Fibroblast of skin of scalp (primary cell): ENCODE measurements at places on chromosomes 3 and 15.

DNA sequence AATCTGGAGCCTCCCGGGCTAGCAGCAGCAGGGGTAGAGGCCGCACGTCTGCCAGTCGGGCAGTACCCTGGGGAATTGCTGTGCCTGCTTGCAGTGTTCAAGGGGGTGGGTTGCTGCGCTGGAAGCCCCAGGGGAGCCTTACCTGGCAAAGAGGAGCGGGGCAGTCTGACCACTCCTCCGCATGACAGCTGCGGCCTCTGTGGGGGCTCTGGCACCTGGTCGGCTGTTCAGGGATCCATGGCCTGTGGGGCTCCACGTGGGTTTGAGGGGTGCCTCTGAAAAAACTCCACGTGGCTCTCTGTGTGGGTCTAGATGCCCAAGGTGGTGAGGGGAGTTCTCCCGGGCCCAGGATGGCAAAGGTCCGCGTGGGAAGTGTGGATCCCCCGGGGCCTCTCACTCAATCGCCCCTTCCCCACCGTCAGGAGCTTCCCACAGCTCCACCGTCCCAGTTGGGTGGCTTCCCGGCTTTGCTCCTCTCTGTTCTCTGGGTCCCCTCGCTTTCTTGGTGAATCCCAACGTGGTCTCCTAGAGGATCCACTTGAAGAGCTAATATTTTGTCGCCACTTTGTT, 184.5 kb downstream of the EFHB start:
- no peak for DNase-seq

DNA sequence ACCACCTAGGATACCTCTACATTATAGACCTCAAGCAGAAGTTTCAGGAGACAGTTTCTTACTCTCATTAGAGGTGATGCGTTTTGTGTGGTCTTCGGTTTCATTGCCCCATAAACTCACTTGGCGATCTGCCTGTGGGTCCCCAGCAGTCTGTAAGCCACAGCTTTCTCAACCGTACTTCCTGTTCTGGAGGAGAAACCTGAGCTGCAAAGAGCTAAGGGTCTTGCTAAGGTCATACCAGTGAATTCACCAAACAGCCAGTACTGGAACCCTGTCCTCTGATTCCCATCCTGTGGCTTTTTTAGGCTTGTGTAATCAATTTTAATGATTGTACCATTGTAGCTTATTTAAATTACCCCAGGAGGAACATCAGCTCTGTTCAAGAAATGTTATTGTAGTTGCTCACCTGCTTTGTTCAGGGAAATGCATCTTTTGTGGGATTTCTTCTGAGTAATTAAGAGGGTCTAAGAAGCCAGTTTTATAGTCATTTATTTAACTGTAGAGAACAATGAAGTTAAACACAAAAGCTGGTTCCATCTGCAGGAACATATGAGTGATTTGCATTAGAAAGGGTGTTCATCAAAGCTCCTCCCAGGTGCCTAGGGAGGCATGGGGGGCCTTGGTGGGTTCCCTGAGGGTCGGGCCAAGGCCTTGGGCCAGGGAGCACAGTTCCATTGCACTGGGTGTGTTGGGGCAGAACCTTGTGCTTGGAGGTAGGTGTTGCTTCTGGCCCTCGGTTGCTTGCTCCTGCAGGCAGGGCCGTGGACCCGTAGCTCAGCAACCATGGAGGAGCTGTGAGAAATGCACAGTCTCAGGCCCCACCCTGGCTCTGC, 69.6 kb downstream of the APBA2 start:
- DNase-seq: peak; percentile 27

DNA sequence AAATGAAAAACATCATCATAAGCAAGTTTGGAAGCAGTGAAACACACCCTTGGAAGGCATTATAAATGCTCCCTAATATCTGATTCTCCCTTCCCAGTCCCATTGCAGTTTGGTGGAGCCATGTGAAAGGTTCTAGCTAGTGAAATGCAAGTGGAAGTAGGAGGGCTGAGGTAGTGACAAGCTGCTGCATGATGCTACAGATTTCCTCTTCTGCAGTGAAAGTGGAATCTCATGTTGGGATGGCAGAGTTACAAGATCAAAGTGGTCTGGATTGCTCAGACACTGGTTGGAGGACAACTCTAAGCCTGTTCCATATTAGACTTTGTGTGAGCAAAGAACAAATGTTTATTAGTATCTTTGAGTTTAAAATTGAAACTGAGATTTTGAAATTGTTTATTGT, 3.3 kb upstream of the PDCD6IP start:
- no peak for DNase-seq

DNA sequence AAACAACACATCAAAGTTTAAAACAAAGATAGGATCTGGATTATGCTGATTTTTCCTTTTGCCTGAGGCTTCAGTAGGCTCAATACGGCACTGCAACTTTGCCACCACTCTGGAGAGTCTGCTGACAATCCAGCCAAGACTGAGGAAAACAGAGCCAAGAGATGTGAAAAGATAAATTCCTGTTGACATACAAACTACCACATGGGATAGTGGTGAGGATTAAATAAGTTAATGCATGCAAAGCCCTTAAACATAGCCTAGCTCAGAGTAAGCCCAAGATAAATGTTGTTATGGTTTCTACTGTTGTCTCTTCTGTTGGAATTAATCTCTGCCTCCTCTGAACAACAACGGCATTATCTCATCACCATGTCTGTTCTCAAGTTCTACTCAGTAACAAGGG, 245.9 kb upstream of the LMCD1 start:
- DNase-seq: no peak

DNA sequence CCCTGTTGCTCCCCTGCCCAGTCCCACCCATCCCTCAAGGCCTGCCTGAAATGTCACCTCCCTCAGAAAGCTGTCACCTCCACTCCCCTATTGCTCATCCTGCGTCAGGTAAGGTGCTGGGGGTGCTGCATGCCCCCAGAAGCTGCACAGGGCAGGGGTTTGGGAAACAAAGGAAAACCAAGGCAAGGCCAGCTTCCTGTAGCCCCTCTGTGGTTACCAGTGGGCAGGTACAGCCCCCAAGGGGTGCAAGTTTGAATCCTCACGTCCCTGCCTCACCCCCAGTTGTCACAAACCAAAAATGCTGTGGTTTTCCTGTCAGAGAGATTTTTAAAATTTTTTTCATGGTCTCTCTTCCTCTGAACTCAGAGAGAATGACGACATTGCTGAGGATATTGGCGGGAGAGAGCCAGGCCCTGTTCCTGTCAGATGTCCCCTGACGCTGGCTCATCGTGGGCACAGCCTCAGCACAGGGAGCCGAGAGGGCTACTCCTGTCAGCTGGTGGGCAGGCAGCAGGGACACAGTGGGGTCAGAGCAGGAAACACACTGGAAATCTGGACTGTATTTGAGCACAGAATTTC, 27.0 kb downstream of the PSTPIP1 start:
- peak; percentile 83 for DNase-seq

DNA sequence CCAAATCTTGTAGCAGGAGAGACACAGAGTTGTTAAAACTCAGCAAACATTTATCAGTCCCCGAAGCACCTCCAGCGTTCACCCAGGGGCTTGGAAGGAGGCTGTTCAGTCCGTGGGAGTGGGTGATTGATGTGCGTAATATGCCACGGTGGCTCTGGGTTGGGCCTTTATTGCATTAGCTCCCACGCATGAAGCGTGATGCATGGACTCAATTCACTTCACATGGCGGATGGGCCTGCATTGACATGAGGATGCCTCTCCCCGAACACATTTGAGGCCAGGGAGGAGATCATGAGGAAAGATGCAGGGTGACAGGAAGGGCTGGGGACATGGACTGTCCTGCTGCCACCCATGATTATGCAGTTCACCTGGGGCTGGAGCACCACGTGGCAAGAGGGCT, 126.5 kb downstream of the FAM43A start:
- DNase-seq: no peak

GRCh38 chr3:194522579-194523046, 35.8 kb upstream of the ATP13A3 start:
- peak; percentile 71 for DNase-seq

GRCh38 chr3:126827121-126827520, 123.1 kb downstream of the CHCHD6 start:
- DNase-seq: no peak

DNA sequence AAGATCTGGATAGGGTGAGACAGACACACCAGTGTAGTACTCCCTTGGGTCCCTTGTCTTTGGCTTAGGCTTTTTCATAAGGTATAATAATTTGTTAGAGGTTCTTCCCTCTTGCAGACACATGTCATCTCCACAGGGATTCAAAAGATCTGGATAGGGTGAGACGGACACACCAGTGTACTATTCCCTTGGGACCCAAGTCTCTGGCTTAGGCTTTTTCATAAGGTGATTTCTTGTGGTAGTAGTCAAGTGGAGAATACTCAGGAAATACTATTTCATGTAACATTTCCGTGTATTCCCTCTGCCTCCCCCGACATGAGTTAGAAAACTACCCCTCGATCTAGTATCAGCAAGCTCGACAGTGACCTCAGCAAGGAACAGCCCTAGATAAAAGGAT, 954 bp upstream of the MAPKBP1 start:
- DNase-seq: peak; percentile 9

DNA sequence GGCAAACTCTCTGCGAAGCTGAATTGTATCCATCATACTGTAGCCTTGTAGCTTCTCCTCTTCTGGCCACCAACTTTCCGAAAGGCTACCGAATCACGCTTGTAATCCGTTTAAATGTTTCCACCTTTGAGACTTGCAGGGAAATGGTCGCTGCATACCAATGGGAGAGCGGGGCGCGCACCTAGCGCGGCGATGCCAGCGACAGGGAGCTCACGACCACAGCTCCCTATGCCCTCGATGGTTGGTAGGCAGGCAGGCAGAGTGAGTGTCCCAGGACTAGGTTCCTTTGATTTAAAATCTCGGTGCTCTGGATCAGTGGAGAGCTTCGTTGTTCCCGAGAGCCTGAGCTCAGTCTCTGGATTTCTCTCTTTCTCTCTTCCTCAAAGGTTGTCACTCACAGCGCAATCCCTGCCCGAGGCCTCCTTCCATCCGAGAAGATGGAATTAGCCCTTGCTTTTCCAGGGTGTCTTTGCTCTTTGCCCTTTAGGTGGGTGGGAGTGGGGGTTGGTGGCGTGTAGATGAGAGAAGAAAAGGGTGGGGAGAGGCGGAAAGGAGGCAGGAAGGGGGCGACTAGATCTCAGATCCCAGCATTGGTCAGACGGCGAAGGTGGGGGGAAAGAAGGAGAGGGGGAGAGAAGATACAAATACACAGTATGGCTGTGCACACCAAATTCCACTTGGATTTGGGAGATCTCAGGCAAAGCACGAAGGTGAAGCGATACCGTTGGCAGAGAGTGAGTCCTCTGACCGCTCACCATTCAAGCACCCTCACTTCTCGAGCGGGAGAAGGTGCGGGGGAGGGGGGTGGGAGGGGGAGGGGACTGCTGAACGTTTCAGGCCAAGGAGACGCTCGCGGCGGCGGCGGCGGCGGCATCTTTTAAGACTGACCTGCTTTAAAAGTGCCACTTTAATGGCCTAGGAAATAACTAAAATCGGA, at the start of gene SLITRK3:
Gene SLITRK3, minus strand, starts transcription at position 745 of the 937 bp plus-strand sequence. CDS start 5,554 bp downstream, outside the sequence.
- no peak for DNase-seq

DNA sequence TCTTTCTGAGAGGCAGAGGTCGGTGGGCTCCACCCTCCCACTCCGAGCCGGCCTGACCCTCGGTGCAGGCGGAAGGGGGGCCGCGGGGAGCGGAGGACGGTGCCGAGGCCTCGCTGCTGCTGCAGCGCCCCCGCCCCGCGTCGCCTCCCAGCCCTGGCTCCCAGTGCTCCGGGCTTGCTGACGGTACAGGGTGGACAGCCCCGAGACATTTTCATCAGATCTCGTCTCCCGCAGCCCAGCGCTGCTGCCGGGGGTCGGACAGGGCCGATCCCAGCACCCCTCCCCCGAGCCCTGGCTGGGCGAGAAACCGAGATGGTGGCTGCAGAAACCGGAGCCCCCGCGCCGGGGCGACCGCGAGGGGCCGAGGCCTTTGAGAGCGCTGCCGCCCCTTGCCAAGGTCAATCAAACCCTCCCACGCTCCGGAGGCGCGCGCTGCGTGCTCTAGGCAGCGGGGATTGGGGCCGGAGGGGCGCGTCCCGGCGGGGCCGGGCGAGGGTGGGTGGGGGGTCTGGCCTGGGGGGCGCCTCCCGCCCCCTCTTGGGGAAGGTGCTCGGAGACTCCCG, 42.5 kb downstream of the EPHB3 start:
- DNase-seq: no peak

DNA sequence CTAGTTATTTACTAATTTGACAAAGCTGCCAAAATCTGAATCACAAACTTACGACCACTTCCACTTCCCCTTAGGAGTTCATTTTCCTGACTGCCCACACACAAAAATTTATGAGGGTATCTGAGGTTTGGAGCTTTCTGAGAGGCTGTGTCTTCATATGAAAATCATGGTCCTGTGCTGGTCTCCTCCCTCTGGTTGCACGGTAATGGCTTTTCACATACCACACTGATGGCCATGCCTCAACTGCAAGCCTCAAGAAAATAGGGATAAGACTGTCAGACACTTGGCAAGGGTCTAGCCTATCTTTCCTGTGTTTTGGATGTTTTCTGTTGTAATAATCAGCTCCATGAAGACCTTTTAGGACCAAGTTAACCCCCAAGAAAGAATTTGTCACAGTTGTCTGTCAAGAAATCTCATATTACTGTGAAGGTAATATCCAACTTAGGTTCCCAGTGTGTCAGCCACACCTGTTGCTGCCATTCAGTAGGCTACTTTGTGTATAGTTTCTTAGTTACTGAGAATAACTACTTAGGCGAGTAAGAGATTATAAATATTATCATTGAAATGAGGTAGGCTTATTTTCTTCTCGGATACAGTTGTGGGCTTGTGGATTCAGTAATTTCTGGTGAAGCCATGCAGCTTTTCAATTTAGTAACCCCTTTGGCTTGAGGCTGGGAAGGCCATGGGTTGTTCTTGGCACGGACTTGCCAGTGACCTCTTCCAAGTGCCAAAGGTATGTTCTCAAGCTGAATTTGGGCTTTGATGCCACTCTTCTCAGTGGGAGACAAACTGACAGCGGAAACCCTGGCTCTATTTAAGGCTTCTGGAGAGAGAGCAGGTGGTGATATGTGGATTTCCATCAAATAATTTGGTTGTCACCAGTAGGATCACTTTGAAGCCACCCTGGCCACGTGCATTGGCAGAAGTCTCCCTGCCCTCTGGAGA, 101.1 kb downstream of the RYR3 start:
- DNase-seq: no peak

DNA sequence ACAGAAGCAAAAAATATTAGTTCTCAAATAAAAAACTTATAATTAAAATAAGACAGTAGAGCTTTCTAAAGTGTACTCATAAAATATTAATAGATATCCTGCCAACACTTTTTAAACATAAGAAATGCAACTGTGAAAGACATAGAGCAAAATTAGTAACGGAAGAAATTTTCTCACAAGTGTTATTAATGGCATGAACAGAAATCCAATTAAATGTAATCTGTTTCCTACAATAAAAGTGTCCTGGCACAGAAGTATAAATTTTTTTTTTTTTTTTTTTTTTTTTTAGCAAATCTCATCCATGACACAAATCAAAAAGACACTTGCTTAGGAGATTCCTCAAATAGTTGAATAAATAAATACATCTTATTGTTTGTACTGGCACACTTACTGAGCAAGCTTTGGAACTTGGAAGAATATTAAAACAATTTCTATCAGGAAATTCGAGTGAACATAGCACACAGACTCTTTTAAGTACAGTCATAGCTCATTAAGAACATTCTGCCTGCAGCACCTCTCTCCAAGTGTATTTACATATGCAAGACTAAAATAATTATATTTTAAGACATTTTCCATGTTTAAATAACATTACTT, 227.2 kb upstream of the ROBO2 start:
- DNase-seq: no peak
